ENCODE measurements at places on chromosomes 11 and 22. TPM values are rescaled to one million over a fixed set of nuclear protein-coding genes. Genes with fewer than 3 reads are reported as not detected.

Gene MMP11
- 12.1 TPM for total RNA-seq

Gene CARD10
- total RNA-seq, result 17.0 TPM

Gene PCSK7
- total RNA-seq, result 46.4 TPM

Gene IGLL5
- total RNA-seq, result not detected

DNA sequence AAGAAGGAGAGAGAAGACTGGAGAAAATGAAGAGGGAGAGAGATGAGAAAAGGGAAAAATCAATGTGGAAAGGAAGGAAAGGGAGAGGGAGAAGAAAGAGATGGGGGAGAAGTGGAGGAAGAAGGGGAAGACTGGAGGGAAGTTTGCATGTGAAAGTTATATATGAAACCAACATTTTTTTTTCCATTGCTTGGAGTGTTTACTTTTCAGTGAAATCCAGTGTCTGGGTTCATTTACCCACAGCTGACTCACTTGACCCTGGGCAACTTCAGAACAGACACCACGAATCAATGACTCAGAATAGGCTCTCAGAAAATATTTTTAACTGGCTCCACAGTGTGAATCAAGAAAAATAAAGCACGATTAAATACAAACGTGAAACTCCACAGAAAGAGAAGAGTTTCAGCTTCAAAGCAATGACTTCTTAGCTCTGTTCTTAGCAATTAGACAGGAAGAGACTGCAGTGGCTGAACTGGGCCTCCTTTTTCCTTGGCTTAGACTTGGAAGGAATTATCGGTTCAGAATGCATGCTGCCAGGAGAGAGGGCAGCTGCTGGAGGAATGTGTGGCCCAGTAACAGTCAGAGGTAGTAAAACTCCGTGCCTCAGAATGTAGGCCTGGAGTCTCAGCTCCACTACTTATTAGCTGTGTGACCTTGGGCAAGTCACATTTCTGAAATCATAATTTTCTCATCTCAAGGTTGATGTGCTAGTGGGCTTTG lies 237.5 kb downstream of the MIAT start:
- DNase-seq, result no peak

DNA sequence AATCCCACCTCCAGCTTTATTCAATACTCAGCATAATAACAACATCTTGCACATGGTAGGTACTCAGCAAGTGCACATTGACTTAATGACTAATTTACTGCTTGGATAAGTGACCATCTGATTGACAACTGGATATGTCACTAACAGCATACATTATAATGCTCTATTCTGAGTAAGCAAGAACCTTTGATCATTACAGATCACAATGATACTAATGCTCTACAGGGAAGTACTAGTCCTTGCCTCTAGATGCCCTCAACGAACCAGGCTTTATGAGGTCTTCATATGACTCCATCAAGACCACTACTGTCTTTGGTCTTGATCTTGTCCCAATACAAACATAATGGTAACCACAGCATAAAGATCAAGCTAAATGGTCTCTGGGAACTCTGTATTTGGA lies 167.6 kb upstream of the MTMR2 start:
- DNase-seq, result no peak

Gene RAG2
- total RNA-seq, result not detected

Gene GRAP2
- 0.42 TPM for total RNA-seq

All from GM23338 (cell line).